Activated naive CD4-positive, alpha-beta T cell (primary cell): ENCODE measurements at places on chromosomes 5 and 9.
A peak's percentile ranks its signal among the peaks of the same experiment; 100 is the strongest.

DNA sequence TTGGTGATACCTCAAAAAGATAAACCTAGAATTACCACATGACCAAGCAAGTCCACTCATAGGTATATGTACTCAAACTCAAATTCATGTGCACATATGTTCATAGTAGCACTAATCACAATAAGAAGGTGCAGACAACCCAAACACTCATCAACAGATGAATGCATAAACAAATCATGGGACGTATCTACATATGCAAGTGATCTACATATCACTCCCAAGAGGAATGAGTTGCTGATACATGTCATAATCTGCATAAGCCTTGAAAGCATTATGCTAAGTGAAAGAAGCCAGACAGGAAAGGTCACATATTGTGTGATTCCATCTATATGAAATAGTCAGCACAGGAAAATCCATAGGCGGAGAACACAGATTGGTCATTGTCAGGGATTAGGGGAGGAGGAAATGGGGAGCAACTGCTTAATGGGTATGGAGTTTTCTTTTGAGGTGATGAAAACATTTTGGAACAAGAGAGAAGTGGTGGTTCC, 10.6 kb upstream of the GPX8 start:
- no peak for DNase-seq

DNA sequence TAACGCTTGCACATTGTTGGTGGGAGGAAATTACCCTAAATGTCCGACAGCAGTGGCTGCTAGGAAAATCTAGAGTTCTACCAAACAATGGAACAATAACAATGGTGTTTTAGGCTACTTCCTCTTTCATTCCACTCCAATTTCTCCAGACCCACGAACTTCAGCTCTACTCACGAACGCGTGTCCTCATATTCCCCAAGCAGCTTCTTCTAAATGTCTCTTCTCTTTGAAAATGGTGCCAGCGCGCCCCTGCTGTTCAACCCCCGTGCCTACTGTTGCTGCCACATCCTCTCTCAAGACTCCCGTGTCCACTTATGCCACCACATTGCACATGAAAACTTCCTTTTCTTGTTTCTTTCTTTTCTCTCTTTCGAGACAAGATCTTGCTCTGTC, 25.6 kb downstream of the OR2V2 start:
- no peak for DNase-seq

DNA sequence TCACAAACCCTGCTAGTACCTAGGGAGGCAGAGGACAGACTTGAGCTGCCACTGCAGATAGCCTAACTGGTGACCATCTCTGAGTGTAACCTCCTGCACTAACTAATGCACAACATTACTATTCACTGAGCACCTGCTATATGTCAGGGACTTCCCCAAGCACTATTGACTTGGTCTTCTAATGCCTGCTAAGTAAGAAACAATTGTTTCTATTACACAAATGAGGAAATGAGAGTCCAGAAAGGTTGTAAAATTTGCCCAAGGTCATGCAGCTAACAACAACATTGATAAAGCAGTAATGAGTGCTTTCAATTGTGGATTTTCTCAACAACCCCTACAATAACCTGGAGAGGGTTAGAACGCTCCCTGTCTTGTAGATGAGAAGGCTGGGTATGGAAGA, 183.7 kb downstream of the ZNF462 start:
- no peak for DNase-seq

DNA sequence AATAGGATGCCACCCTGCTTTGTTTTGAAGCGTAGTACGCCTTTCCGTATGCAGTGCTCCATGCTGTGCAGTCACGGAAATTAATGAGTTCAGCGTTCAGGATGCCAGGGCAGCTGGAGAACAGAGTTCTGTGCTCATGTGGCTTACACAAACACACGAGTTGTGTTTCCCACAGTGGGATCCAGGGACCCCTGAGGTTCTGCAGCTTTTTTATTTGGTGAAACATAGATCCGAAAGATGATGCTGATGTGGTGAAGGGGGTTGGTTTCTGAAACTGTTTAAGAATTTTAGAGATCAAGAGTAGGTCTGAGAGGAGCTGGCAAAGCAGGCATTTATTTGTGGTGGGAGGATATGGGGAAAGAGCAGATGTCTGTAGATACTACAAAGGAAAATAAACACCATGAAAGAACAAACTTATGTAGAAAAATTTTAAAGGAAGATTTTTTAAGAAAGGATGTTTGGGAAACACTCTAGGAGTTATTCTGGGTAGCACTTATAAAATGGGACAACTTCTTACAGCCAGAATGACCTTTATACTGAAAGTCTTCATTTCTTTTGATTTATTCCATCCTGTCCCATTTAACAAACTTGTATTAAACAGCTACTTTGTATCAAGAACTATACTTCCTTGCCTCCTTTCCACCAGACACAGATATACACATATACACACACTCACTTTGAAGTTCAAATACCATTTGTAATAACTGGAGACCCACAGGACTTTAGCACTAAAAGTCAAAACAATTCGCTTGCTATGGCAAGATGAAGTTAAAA, 52.7 kb downstream of the ITGA1 start:
- no peak for DNase-seq

DNA sequence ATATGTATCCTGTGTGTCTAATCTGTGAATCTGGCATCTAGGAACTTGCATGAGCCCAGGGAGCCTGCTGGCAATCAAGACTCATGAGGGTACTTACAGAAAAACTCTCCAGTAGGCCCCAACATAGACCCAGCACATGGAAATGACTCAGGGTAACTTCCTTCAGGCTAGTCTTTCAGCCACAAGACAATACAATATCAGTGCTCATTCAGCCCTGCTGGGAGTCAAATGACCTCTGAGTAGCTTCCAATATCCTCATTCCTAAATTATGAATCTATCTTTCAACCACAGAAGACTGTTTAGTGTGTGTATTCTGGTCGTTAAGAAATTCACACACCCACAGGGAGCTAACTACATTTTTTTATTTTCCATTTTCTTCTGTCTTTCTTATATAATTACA, 1273.0 kb downstream of the EFNA5 start:
- no peak for DNase-seq

DNA sequence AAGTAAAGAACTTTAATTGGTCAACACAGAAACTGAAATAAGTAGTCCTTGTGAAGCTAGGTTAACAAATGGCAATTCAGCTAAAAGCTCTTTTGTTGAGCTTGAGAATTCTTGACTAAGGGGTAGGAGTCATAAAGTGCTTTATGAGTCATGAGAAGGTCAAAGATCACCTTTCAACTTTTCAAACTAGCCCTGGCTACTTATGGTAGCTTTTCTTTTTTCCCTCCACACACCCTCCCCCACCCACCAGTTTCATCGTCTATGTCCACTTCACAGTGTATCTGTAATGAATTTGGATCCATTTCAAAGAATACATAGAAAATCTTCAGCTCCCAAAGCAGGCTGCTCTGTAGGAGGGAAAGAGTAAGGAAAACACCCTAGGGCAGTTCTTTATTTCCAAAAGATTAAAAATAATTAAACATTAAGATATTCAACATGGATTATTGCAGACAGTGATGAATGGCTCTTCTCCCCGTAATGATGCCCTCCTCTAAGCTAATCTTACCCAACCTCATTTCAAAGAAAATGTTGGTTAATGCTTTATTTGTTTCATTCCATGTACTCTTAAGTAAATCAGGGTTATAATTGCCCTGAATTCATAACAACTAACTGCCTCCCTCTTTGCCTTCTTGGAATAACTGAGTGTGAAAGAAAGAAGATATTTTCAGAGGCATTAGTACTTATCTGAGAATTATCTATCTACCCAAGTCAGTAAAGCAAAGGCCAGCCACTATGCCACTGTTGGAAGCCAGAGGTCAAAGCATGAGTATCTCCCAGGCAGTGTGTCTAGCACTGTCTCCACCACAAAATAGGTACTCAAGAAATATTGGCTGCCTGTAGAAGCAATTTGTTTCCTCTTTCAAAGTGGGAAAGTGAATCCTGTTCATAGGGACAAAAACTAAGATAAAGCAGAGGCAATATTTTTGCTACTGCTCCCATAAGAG, 290.6 kb downstream of the PIK3R1 start:
- no peak for DNase-seq

DNA sequence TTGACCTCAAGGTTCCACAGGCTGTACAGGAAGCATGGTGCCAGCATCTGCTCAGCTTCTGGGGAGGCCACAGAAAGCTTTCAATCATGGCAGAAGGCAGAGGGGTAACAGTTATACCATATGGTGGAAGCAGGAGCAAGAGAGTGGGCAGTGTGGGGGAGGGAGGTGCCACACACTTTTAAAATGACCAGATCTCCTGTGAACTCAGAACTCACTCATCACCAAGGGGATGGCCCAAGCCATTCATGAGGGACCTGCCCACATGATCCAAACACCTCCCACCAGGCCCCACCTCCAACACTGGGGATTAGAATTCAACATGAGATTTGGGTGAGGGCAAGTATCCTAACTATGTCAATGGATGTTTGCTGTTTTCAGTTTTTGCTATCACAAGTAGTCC, 16.2 kb downstream of the CYFIP2 start:
- no peak for DNase-seq

- no peak for DNase-seq
Observed at GRCh38 chr9:115340314-115340713, 222.4 kb upstream of the TNC start.

GRCh38 chr5:54021431-54022164, 288.8 kb downstream of the ARL15 start:
- no peak for DNase-seq

DNA sequence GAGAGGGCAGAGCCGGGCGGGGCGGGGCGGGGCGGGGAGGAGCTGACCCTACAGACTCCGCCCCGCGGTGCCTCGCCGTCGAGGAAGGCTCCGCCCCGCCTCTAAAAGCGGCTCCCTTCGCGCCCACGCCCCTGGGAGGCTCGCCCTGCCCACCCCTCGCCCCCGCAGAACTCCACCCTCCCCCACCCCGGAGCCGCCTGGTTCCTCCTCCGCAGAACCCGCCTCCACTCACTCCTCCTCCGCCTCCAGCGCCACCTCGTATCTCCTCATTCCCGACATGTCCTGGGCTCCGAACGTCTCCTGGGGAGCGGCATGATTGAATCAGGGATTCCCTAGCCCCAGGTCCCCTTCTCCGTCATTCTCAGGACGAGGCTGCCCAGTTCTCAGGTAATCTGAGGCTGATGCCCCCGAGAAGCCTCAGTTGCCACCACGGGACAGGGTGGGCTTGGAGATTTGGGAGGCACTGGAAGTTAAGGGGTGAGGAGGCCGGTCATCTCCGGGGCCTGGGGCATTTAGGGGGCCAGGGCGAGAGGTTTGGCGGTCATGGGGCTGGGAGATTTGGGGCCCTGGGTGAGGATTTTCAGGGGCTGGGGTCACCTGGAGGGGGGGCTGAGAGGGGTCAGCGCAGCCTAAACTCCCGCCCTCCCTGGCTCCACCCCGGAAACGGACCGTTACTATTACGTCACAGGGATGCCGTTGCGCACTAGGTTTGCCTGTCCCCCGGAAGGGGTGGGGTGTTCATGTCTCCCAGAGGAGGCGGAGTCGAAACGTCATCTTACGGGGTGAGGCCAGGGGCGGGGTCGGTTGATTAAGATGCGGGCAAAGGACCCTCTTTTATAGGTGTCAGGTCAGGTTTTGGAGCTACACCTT, 3.2 kb upstream of the CCL27 start:
- DNase-seq, result peak; percentile 74

GRCh38 chr9:134600836-134601638, 40.6 kb upstream of the COL5A1 start:
- DNase-seq, result no peak
